ENCODE measurements at places on chromosomes 5 and 9. TPM values are rescaled to one million over a fixed set of nuclear protein-coding genes. Genes with fewer than 3 reads are reported as not detected.

DNA sequence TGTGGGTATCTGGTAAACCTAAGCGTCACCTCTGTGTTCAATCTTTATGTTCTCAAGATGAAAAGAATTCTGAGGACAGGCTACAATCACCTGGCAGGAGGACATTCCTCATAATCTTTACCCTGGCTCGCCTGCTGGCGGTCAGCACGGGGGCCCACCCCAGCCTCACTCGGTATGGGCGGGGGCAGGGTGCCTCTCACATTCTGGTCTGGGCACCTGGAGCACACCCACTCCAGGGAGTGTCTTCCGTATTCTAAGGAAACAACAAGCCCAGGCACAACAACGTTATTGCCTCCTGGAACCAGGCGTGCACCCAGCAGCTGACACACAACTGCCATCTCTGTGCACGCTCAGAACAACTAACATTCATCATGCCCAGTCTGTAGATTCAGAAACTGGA lies 179.8 kb downstream of the ROR2 start:
- DNase-seq = no peak

DNA sequence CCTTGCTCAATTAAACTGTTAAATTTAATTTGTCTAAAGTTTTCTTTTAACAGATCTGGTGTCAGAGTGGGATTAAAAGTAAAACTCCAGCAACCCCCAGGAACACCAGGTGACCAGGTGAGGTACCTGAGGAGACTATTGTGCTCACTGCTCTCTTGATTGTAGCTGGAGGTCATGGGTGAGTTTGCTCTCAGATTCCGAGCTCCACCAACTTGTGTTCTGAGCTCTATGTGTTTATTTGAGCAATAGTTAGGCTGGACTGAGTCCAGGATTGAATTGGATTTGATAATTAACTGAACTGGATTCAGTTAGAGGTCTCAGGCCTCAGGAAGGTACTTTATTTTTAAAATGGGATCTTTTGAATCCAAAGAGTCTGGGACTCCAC lies 17.9 kb upstream of the SCGB3A2 start:
- DNase-seq = no peak

GRCh38 chr5:178547753-178548415 lies 42.3 kb downstream of the COL23A1 start:
- DNase-seq = no peak

DNA sequence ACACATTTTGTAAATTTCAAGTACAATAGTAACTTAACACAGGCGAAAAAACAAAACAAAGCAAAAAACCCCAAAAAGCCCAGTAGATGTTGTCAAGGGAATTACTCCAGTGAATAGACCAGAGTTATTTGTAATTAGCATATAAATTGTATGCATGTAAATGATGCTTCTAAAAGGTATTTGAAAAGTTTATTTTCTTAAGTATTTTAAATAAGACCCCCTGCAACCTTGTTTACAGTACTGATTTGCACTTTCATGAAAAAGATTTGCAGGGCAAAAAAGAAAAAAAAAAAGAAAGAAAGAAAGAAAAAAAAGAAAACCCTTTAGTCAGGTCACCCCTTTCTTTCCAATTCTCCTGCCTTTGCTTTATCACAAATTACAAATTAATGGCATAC lies 372.3 kb upstream of the IRX2 start:
- DNase-seq = no peak

DNA sequence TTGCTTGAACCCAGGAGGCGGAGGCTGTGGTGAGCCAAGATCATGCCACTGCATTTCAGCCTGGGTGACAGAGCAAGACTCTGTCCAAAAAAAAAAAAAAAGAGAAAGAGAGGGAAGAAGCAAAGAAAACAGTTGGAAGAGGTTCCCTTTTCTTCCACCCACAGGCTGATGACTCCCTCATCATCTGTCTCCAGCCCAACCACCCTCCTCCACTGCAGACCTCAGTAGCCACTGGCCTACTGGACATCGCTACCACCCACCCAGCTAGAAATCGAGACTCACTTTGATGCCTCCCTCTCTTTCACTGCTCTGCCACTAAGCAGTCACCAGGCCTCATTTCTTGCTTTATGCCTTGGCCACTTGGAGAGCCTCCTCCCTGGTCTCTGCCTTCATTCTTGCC lies 71.2 kb downstream of the NIPSNAP3B start:
- no peak for DNase-seq

Gene SPATA9
- not detected for total RNA-seq

DNA sequence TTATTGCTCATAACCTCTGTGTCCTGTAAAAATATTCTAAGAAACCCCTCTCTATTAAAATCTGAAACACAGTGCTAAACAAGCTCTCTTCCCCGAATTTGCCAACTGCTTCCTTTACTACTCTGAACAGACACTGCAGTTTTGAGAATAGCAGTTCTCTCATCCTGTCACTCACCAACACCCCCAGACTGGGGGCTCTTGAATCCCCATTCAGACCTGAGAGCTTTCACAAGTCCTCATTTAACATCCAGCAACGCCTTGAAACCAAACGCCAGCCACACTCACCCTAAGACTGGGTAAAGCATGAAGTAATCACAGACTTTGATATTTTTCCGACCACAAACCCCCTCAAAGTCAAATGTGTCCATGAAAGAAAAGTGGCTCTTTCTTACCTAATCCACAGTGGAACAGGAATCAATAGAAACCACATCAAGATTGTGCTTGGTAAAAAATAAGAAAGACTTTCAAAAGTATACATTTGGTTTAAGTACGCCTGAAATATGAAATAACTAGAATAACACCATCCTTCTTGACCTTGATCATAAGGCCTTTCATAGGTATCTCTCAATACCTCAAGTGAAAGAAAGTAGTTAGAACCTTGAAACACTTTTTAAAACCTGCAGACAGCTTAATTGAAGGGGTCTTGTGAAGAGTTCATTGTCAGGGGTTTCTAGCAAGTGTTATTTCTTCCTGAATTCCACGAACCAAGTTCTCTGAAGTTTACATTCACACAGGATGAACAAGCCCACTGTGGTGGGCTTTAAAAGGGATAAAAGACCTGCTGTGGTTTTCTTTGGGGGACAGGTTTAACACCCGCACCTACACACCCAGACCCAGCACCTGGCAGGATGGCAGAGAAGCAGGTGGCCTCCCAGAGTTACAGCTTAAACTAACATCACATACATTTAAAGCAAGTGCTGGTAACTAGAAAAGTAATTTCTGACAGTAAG lies 412.6 kb downstream of the MLLT3 start:
- peak; percentile 58 for DNase-seq

DNA sequence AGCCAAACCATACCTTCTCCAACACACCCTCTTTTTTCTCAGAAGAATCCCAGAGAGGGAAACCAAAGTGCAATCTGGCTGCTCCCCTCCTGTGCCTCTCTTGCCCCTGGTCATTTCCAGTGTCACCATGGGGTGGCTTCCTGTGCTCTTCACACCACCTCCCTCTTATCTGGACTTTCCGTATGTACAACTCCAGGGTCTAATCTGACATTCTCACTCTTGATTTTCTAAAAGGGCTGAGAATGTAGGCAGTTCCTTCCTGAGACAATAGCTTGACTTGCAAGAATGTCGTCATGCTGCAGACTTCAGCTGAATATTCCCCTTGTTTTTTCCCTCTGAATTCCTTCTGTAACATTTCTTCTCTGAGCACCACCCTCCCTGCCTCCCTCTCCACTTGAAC lies 110.2 kb downstream of the FBXL7 start:
- DNase-seq = no peak

GRCh38 chr9:133876144-133876543 lies 116.0 kb downstream of the VAV2 start:
- DNase-seq = no peak

DNA sequence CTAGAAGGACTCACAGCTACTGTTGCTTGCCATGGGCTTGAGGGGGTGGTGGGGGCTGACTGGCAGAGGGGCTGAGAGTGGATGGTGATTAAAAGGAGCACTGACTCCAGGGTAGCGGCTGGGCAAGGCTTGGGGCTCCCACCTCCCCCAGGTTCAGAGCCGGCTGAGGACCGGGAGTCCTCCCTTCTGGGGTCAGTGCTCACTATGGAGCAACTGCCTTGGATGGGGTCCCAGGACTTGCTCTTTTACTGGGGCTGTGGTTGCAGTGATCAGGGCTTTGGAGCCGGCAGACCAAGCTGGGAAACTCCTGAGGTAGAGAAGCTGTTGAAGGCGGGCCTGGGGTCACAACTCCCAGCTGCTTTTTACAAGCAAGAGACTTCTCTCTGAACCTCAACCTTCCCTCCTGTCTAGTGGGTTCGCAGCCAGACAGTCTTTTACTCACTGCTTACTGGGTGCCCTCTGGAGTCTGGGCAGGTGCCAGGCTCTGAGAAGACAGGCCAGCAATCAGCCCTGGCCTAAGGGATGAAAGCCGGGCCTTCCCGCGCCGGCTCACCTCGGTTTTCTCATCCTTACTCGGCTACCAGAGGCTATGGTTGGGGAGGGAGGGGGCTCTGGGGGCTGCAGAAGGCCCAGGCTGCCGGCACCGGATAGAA lies 795 bp upstream of the ASS1 start:
- no peak for DNase-seq

Gene C9orf152
- not detected for total RNA-seq

GRCh38 chr5:7493081-7493480 lies 97.1 kb downstream of the ADCY2 start:
- DNase-seq = no peak

DNA sequence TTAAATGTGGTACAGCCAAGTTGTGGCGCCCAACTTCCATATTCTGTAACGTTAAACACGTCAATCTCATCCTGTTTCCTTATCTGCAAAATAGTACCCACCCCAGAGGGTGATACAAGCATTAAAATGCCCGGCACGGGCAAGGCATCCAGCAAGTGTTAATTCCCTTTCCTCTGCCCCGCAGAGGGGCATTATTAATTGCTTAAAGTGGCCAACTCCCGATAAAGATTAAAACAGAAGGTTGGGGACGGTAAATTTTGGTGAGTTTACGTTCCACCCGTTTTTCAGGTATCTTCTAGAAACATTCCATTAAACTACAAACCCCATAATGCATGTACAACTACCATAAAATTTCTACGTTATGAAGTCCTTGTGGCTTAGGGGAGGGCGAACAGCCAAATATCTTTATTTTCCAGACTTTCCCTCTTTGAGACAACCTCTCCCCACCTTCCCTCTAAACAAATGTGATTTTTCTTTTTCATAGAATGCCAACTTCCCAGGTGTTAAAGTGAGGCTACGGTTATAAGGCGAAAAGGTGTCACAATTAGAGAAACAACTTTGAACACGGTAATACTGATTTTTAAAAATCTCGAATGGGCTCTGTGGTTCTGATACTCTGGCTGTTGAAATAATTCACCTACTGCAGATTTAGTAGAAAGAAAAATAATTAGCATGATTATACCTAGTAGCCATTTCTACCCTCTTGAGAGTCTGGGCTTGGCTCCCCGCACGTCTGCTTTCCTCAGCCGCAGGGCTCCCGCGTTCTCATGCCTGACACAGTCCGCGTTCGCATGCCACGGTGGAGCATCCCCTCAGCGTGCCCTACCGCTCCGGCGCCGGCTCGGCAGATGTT lies 1.2 kb upstream of the GPBP1 start:
- DNase-seq = peak; percentile 17

DNA sequence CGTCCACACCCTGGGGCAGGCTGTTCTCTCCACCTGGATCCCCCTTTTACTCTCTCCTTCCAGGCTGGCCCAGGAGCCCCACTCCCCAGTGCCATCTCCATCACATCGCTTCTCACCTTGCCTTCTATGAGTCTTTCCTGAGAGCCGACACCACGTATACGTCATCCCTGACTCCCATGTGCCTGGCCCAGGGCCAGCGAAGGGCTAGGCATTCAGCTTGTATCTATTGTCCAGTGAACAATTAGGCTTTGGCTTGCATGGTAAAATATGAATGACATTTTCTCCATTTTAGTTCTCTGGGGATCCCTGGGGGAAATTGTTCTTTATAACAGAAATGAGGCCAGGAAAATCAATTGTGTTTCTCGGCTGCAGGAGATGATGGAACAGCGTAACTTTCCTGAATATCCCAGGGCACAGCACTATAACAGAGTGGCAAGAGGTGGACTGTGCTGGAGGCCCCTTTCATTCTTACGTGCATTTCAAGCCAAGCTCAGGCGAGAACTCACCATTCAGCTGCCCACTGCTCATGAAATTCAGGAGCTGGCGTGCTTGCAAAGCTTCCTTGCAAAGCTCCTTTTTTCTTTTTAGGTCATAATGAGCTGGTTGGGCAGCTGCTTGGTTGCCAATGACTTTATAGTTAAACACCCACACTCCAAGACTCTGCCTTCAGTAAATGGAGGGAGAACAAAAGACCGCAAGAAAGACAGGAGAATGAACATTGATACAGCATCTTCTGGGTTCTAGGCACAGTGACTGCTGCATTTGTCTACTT lies 37.7 kb downstream of the NSG2 start:
- DNase-seq = no peak

GRCh38 chr5:154162539-154163151 lies 27.9 kb upstream of the GALNT10 start:
- no peak for DNase-seq

GRCh38 chr5:1445313-1445688 lies at the start of gene SLC6A3:
Gene SLC6A3, minus strand, starts transcription at chr5:1445440. Its CDS starts 2,243 bp downstream, at chr5:1443197.
- DNase-seq = no peak

Gene PPP3R2
- not detected for total RNA-seq

DNA sequence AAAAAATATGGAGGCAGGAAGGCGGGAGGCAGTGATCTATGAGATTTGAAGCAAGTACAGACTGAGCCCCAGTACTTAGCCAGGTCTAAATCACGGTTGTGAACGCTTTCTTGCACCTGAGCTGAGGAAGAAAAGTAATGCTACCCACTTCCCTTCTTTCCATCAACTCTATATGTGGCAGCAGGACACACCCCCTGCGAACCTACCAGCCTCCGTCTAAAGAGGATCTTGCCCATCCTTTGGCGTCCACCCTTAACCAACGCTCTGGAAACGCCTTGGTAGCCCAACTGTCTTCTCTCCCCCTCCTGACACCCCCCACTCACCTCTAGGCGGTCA lies 545 bp downstream of the HMGCS1 start:
- DNase-seq = no peak

DNA sequence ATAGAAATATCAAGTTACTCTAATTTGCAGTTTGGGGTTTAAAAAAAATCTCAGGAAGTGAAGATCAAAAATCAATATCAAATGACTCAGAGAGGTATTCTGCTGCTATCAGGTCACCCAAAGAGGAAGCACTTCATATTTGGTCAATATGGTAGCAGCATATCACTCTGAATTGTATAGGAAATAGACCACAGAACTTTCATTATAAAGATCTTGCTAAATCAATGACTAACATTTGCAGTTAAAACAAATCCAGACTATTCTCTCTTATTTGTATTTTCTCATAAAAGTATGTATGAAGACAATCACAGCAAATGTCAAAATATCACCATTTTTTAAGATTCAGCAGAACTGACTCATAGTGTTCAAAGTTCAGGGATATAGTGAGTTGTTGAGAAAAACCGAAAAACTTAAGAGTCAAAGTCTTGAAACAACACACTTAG lies 105.8 kb upstream of the PCSK1 start:
- no peak for DNase-seq

GRCh38 chr9:88949425-88949824 lies 41.8 kb upstream of the S1PR3 start:
- DNase-seq = no peak

Gene PCDHB4
- total RNA-seq = not detected

DNA sequence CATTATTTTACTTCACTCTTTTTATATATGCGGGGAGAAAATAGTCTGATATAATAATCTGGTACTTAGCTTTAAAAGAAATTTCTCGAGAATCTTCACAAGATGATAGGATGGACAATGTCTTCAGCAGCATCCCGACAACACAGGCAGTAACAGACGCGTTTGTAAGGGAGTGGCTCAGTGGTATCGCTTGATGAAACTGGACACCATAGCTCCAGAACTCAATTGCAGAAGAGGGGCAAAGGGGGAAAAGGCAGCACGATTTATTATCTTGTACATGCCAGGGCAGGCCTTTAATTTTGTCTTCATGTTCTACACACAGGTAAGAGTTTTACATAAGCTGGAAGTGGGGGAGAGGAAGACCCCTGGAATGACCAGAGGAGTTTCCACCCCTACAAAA lies 15.7 kb downstream of the IL4 start:
- DNase-seq = no peak

All from activated naive CD4-positive, alpha-beta T cell treated with anti-CD3 and anti-CD28 coated beads, Interleukin-2, amount 50 U/mL, for 72 hours (primary cell).